ENCODE measurements at places on chromosomes 1 and 21.
A peak's percentile ranks its signal among the peaks of the same experiment; 100 is the strongest.

GRCh38 chr1:43617011-43617410 is 32.9 kb upstream of the KDM4A start:
- no peak for DNase-seq

GRCh38 chr1:93317207-93317606 is 28.5 kb upstream of the DR1 start:
- DNase-seq: no peak

GRCh38 chr1:111639602-111640198 is 20.1 kb downstream of the RAP1A start:
- no peak for DNase-seq

DNA sequence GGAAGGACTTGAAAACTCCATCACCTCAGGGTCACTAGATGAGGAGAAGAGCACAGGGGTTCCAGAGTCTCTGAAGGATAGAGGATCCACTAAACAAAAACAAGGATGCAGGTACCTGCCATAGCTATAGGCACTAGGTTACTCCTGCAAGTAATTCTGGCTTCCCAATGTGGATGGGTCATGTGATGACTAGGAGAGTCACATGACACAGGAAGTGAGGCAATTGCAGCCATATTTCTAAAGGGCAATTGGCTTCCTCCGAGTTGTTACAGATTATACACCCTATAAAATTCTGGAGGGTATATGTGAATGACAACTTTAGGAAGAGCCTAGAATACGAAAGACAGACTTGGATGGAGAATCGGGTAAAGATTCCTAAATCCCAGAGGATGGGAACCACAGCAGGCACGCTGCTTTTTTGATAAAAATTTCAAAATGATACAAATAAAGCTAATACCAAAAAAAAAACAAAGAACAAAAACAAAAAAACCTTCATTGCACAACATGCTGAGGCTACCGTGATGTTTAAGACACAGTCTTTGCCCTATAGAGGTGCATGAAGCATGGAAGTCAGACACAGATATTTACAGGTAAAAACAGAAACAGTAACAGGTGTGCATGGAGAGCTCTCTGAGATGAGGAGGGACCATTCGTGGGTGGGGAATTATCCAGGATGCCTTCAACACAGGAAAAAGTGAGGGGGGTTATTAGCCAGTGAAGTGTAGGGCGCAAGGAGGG is 10.5 kb downstream of the MTX1 start:
- DNase-seq: peak; percentile 44

DNA sequence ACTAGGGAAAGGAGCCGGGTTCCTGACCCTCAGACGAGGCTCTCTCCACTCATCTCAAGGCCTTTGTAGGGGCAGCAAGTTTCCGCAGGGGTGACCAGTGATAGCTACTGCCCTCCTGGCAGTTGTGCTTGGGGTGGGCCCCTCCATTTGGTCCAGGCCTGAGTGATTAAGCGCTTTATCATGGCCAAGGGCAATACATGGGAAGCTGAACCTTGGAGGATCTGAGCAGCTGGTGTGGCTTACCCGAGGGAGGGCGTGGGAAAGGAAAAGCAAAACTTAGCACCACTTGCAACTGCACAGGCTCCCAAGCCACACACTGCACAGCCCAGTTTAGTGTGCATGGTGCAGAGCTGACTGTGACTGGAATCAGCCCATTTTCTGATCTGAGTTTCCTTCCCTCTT is 47.8 kb downstream of the GADD45A start:
- DNase-seq: peak; percentile 50

GRCh38 chr1:54884768-54885167 is 2.2 kb downstream of the DHCR24 start:
- no peak for DNase-seq

GRCh38 chr1:214843281-214843680 is 239.3 kb upstream of the KCNK2 start:
- no peak for DNase-seq

GRCh38 chr1:63677497-63677896 is 84.3 kb downstream of the PGM1 start:
- no peak for DNase-seq

GRCh38 chr1:244353551-244354091 is 98.1 kb downstream of the ADSS2 start:
- peak; percentile 95 for DNase-seq

GRCh38 chr1:230056098-230056497 is 10.9 kb upstream of the GALNT2 start:
- no peak for DNase-seq

DNA sequence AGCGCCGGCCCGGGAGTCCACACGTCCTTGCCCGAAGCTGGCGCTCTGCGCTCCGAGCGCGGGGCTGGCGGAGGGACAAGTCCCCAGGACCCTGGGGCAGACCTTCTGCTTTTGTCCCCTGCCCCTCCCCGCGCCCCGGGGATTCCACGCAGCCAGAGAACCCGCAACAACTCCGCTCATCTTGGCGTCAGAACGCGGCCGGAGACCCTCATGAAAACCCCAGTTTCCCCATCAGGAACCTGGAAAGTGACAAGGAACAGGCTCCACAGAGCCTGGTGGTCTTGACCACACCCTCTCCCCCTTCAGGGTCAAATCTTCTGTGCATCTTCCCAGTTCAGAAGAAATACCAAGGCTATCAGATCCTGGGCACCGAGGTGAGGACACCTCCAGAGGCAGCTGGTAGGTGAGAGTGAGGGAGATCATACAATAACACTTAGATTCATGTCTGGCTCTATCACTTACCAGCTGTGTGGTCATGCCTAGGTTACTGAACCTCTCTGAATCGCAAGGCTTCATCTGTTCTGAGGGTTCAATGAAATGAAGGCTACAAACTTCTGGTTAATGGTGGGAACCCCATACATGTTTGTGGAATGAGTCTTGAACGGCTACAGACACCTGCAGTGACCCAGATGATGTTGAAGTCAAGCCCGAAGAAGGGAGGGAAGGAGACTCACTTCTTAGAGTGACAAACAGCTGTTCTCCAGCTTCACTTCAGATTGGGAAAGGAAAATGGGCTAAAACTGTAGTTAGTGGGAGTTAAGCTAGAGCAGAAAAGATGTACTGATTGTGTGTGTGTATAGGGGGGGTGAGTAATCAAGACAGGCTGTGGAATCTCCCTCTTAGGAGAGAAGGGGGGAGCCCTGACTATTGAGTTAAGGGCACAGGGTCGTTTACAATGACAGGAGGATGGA is 555 bp upstream of the RSPO1 start:
- no peak for DNase-seq

DNA sequence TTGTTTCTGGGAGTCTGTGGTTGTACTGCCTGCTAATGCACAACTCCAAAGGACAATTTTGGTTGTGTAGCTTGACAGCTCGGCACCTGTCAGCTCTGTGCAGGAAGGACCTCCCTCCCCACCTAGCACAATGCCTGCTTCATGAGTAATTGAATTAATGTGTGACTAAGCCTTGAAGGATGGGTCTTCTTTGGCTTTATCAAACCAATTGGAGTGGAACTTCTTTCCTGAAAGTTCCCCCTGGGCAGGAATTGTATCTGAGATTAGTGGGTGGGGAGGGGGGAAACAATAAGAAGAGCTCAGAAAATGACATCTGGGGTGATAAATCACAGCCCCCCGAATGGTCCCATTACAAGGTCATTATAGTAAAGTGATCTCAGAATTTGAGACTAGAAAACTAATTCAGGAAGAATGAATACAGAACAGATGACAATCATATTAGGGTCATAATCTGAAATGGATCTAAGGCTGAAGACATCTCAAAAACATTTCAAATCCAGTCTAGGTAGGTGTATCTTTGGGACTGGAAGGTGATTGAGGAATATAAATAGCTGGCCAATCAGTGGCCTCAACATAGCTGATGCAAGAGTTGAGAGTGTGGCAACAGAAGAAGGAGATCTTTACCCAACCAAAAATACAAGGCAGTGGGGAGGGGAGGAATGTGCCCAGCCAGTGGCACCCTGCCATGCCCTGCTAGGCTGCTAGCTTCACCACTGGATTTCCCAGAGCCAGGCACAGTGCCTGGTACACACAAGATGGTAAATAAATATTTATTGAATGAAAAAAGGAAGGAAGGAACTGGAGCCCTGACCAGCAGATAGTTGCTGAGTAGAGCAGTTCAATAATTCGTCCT is 10.1 kb upstream of the SESN2 start:
- DNase-seq: peak; percentile 78

DNA sequence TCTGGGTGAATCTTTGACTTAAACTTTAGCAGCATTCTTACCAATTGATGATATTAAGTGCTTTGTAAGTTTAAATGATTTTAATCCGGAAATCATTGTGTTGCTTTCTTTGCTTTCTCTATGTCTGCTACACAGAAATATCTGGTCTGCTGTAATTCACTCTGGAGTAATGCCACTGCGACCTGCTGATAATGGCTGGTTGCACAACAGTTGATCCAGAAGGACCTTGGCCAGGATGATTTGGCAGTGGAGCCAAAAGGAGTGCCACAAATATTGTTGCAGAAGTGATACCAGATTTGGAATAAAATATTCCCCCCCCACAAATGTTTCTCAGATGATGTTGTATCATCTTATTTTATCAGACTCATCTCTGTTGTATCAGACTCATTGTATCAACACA is 2063.9 kb downstream of the MRPL39 start:
- DNase-seq: no peak

GRCh38 chr1:206082831-206083695 is 30.1 kb downstream of the RHEX start:
- no peak for DNase-seq

- peak; percentile 20 for DNase-seq
Observed at GRCh38 chr1:51916587-51917405, 38.3 kb upstream of the NRDC start.

DNA sequence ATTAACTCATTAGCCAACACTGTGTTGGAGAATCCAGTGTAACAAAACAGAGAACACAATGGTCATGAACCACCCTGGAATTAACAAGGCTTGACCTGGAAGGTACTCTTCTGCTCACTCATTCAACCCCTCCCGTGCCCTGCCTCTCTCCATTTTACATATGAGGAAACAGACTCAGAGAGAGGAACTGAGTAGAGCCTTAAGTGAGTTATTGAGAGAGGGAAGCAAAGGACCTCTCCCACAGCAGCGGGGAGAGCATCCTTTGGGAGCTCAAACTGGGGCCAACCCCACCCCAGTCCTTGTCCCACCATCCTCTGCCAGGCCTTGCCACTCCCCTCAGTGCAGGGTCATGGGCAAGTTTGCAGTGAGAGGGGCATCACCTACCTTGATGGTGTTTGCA is 1.4 kb downstream of the S100A12 start:
- DNase-seq: no peak

GRCh38 chr1:19597496-19598309 is 46.4 kb upstream of the NBL1 start:
- peak; percentile 52 for DNase-seq

DNA sequence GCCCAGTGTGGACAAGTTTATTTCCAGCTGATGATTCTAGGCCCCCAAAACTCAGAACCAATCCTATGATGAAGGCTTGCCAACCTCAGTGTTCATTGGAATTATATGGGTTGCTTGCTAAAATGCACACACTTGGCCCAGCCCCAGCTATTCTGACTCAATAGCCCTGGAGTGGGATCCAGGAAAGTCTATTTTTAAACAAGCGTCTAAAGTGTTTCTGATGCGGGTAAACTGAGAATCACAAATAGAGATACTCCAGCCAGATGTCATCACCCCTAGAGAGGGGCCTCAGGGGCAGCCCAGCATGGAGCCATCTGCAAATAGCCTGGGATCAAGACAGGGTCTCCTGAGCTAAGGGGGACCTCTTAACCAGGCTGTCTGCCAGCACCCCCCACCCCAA is 46.0 kb downstream of the PKP1 start:
- DNase-seq: peak; percentile 53

- peak; percentile 25 for DNase-seq
Observed at GRCh38 chr21:25283720-25284119, 323.6 kb downstream of the MRPL39 start.

GRCh38 chr1:54354899-54355298 is 51.3 kb downstream of the SSBP3 start:
- DNase-seq: no peak

DNA sequence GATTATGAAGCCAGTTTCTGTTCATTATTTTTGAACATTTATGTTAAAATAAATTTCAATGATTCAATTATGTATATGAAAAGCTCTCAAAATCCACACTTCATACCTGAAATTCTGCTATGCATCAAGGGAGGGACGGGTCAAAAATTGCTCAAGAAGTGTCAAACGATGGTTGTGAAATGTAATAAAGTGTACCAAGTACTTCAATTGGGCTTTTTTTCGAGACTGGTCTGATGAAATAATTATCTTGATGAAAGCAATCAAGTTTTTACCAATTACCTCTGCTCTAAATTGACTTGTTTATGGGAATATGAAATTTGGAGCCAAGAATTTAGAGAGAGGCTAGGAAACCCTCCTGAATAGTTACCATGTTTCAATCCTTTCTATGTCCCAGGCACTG is 7.9 kb downstream of the OSCP1 start:
- no peak for DNase-seq

DNA sequence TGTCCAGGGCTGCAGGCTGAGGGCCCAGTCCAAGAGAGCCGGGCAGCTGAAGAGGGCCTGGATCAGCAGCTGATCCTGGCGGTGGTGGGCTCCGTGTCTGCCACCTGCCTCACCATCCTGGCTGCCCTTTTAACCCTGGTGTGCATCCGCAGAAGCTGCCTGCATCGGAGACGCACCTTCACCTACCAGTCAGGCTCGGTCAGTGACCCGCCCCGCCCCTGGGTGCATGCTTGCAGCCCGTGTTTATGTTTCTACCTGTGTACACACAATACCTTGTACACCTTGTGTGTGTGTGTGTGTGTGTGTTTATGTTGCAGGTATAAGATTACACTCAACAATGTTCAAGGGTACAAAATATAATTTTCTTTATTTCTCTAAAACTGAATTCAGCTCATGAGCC is 13.0 kb downstream of the TIE1 start:
- no peak for DNase-seq

- DNase-seq: no peak
Observed at GRCh38 chr1:234629026-234629425, 19.0 kb upstream of the IRF2BP2 start.

All from fibroblast of lung (primary cell).